ENCODE measurements at places on chromosomes 16 and 17.

DNA sequence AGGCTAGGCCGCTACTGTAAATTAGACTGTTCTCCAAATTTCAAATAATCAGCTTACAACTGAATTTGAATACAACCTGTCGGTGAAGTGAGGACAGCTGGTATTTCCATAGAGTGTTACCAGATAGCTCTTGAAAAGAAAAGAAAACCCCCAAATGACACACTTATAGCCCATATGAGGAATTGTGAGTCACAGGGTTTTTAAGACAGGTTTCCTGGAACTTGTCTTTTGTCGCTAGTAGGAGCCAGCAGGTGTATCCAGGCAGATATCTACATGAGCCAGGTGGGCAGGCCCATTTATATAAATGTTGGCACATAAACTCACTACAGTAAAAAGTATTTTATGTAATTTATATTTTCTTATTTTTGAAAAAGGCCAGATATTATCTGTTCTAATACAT, 24.0 kb downstream of the TNRC6A start:
- no peak for DNase-seq

DNA sequence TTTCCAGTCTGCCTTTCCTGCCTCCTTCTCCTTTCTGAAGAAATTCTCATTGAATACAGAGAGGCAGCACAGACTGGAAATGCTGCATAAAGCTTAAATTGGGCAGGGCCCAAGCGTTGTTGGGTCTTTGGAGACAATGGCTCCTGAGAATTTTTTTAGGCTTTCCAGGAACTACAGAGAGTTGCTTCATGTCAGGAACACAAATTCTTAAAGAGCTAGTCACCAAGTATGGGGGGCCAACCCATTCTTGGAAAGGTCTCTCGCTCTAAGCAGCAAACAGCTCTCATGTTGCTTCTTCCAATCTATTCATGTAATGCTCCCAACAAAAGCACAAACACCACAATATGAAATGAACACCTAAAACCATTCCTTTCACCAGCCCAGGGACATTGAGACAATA, 6.9 kb downstream of the HNF1B start:
- no peak for DNase-seq

DNA sequence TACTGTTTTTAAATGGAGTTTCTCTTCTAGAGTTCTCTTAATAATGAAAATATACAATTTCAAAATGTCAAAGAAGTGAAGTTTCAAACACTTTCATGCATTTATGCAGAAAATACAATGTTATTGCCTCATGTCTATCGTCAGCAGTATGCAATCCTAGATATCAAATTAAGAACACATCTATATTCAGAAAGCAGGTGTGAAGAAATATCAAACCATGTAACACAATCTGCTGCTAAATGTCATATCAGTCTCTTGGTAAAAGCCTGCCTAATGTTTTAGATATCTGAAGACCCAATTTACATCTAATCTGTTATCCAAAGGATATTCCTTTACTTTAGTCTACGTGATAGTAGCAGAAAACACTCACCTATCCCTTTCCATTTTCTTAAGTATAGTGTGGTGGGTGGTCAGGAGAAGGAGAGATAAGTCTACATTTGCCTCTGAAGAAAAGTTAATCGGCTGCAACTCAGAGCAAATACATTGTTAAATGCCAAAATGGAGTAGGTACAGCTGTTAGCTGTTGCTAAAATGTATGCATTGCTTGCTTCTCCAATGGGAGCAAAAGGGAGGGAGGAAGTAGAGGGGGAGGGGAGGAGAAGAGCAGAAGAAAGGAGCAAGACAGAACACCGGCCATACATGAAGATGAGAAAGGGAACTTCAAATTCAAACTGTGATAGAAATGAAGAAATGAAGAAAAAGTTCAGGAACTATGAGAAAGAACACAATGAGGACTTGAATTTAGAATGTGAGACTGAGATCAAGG, 64.9 kb downstream of the ITFG1 start:
- no peak for DNase-seq

DNA sequence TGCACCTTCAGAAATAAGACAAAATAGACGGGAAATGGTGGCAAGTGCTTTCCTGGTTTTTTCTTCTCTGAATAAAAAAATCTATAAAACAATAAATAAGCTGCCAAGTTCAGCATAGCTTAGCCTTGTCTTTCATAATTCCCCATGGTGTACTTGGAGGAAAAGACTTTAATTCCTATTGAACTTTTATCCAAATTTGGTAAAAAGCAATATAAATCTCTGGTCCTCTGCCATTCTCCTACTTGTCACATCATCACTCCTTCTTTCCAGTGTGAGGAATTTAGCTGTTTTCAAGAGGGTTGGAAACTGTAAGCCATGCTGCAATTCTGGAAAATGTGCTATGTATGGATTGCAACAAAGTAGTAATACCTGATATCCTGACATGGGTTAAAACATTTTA, 551.8 kb upstream of the KIF2B start:
- DNase-seq, result no peak

DNA sequence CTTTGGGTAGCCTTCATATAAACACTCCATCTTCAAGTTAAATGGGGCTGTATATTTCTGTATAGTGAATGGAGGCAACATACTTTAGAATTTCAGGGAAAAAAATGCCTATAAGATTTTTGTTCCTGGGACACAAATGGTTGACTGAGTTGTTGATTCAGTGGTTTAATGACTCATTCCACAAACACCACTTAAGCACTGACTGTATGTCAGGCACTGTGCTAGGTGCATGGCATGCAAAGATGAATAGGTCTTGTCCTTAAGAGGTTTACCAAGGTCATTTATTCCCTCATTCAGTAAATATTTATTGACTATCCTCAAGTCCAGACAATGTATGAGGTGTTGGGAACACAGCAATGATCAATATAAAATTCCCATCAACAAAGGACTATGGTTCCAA, 417.1 kb downstream of the CA10 start:
- no peak for DNase-seq

GRCh38 chr17:20116683-20117309, 107.6 kb downstream of the SPECC1 start:
- DNase-seq, result peak; percentile 69

DNA sequence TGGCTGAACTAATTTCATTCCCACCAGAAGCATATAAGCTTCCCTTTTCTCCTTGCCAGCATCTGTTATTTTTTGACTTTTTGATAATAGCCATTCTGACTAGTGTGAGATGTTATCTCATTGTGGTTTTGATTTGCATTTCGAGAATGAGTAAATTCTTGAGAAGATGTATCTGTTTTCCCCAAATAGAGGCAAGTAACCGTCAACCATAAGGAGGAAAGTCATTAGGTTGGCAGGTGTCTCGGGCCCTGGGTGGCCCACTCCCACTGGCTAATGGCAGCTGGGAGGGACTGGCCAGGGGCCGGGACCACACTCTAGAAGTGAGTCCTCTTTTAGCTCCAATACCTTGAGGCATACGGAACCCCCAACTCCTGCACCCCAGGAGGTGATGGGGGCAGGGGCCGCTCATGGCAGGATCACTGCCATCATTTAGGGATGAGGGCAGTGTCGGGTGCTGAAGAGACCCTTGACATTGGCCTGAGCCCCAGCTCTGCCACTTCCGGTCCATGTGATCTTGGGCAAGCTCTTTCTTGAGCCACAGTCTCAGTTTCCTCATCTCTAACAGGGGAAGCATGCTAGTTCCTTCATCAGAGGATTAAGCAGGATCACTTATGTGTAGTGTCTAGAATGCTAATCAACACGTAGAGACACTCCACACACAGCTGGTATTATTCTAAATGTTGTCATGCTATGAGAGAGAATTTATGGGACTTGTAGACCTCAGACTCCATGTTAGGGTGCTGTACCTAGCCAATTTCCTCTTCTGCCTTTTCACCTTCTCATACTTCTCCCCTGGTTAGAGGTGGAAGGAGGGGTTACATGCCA, 44.3 kb downstream of the RGS9 start:
- DNase-seq, result peak; percentile 23

DNA sequence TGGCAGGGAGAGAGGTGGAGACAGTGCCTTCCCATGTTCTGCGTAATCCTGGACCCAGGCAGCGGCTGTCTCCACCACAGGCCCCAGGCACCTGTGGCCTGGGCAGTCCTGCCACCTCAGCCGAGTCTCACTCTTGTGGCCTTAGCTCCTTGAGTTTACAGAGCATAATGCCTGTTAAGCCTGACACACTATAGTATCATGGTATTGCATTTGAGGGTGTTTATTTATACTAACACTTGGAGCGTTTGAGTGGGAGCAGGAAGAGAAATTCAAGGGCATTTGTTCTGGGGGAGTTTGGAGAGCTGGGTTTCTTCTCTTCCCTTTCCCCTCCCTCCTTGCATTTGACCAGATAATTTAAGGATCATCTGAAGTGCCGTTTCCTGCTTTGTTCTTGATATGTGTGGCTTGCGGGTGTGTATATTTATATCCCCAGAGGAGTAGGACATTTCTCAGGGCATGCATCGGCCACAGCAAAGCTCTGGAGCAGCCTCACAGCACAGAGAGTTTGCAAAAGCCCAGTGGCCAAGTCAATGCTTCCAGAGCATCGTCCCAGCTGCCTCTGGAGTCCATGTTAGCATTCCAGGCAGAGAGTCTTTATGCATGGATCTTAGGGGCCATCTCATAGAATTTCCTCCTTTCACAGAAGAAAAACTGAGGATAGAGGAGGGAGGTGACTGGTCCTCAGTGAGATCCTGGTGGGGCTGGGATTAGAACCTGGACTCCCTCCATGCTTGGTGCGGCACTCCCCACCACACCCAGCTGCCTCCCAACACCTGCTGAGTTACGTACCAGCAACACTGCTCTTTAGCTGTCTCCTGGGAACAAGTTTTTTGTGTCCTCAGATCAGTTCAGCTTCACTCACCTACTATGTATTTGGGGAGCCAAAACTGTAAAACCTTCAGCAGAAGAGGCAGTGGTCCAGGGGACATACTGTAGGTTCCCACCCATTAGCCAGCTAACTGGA, 222.8 kb downstream of the CCDC182 start:
- no peak for DNase-seq

DNA sequence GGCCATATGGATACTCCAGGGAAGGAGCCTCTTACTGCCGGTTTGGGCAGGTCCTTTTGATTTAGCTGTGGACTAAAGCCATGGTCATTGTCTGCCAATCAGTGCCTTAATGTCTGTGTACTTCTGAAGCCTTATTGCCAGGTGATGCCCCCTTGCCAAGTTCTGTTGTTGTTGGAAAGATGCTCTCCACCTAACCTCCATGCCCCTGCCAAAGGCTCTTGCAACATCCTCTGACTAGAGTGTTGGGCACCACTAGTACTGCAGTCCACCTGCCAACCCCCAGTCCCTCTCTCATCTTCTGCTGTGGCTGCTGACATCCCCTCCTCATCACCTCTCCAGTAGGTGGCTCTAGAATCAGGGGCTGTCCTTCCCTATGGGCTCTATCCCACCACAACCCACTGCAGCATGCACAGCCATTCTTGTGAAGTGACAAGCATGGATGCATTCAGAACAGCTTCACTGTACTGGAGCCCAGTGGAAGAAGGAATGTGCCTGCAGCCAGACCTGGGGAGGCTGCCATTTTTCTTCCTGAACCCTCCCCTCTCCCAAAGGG, 375.3 kb upstream of the CDH5 start:
- DNase-seq, result no peak

DNA sequence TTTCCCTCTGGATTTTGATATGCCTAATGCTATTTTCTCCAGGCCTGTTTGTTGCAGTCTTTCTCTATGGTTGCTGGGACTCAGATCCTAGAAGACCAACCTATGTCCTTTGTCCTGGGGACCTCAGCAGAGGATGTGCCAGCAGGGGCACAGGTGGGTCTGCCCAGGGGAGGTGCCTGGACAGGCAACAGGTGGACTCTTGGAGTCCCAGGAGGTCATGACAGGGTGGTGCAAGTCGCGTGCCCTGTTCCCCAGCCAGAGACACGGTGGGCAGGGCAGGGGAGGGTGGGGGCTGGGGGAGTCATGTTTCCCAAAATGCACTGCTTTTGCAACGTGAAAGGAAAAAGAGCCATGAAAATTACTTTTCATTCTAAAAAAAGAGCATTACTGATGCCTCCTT, 26.3 kb upstream of the PLLP start:
- DNase-seq, result no peak

DNA sequence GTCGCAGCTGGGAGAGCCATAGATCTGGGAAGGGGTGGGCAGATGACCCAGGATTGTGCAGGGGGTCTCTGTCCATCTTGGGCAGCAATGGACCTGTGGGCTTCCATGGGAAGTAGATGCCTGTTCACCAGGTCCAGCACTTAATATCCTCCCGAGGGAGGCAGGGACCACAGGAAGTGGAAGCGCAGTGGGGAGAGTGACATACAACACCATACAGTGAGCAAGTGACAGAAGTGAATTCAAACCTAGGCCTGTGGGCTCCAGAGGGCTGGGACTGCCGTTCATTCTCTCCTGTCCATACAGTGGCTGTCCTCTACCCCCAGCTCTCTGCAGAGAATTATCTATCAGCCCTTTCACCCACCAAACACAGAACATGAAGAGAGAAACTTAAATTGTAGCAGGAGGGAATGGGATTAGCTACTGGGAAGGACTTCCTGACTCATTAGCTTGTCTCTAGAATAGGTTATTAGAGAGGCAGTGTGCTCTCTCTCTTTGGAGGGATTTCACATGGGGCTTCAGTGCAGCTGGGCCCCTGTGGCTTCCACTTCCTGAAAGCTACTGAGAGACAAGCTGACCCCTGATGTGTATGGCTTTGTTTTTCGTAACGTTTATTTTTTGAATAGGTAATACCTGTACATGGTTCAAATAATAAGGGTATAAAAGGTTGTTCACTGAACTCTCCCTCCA, 13.1 kb upstream of the SEZ6 start:
- no peak for DNase-seq

DNA sequence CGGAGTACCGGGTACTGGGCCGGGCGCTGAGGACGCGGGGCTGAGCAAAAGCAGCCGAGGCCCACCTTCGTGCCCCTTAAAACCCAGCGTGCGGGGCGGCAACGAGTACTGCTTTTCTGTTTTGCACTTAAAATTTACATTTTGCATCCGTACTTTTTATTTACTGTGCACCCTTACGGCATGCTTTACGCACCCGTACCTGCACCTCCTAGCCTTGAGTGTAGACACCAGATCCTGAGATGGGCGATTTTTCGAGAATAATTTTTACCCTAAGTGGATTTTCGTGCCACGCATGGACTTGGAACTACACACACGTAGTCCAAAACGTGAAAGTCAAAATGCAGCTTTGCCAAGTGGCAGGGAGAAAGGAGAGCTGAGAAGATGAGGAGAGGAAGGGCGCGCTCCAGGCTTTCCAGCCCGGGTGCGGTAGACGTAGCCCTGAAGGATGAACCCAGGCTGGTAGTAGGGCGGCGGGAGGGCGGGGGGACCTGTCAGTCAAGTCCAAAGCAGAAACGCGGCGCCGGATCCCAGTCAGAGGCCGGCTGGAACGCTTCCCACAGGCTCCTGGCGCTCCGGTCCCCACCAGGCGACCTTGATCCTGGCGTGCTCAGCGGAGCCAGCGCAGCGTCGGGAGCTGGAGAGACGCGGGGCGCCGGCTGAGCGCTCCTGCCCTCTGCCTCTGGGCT, 1.2 kb upstream of the CBLN1 start:
- DNase-seq, result no peak
